ENCODE measurements at places on chromosomes 11 and 22.
A peak's percentile ranks its signal among the peaks of the same experiment; 100 is the strongest.

DNA sequence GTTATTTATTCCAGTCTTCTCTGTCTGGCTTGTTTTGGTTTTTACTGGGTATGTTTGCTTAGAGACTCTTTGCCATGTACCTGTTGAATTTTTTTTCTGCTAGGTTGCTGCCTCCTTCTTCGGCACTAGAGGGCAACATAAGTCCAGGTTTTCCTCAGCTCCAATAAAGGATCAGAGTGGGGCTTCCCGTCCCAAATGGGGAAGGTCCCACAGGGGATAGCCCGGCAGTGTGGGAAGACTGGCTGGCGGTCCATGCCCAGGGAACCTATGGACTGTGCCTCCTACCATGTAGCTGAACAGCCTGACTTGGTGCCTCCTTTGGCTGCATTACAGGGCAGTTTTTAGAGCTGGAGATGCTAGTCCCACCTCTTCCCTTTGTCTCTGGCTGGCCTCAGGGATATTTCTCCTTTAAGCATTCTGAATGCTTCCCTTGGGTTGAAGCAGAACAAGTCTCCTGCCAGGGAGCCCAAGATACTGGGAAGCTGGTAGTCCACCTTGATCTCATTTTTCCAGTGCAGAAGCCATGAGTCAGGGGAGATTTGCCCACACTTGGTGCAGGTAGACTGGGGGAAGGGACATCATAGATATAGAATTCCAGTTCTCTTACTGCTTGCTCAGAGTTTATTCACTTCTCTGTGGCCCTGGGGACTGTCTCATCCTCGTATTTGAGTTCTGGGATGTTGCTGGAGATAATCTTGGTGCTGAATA, 60.2 kb downstream of the BRD1 start:
- no peak for DNase-seq

GRCh38 chr22:24994070-24994763, 41.7 kb downstream of the KIAA1671 start:
- no peak for DNase-seq

DNA sequence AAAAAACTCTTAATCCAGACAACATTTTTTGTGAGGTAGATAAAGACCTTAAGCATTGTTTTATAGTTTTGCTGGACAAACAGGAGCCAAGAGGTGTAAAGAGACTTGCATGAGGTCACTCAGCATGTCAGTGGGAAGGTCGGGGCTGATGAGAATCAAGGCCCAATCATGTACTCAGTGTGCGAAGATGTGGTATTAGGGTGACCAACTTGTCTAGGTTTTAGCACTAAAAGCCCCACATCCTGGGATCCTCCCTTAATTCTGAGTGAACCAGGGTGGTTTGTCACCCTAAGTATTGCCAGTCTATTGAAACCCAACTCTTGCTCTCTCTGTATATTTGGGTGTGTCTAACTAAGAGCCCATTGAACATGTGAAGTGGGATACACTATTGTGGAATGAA, 19.5 kb upstream of the SORL1-AS1 start:
- DNase-seq = no peak

- DNase-seq = no peak
Observed at GRCh38 chr11:60633645-60634044, 65.8 kb upstream of the MS4A8 start.

- DNase-seq = no peak
Observed at GRCh38 chr11:116285026-116285425, 487.8 kb downstream of the BUD13 start.

DNA sequence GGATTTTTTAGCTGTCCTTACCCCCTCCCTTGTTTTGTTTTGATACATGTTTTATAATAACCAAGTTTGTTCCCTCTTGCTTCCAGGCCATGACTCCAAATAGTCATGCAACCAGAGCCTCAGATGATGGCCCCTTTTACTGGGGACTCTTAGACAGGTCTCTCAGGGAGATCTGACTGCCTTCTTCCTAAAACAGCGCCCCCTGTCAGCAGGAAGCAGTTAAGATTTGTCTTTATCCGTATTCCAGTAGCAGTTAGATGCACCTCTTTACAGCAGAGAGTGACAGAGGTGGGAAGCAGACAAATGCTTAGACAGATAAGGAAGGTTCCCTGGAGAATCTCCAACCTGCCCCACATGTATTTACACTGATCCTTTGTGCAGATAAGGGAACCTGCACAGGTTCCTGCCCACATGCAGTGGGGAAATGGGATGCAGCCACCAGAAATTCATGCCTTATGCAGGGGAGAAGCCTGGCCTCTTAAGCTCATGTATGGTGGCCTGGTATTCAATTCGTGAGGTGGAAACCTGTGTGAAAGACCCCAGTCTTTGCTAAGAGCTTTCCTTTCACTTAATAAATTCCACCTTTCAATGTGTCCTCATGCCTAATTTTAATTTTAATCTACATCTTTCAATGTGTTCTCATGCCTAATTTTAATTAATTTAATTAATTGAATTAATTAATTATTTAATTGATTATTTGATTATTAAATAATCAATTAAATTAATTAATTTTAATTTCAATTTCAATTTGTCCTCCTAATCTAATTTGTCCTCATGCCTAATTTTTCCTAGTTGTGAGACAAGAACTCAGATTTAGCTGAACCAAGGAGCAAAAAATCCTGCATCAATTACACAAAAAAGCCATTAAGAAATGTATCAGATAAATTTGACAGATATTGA, 11.5 kb upstream of the GLYAT start:
- DNase-seq = no peak

DNA sequence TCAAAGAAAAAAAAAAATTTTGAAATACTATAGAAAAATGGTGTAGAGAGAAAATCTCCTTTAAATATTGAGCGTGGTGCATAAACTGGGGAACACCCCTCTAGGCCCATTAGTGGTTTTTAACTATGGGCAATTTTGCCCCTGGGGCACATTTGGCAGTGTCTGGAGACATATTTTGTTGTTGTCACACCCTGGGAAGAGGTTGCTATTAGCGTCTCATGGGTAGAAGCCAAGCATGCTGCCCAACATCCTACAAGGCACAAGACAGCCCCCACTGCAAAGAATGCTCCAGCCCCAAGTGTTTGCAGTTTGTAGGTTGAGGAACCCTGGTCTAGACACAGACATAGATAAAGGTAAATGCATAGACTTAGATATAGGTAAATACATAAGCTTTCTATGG, 92.6 kb downstream of the KIAA1671 start:
- no peak for DNase-seq

GRCh38 chr11:130897262-130898182, 18.8 kb downstream of the SNX19 start:
- DNase-seq = peak; percentile 34

- DNase-seq = no peak
Observed at GRCh38 chr11:90423378-90423777, 200.5 kb upstream of the CHORDC1 start.

DNA sequence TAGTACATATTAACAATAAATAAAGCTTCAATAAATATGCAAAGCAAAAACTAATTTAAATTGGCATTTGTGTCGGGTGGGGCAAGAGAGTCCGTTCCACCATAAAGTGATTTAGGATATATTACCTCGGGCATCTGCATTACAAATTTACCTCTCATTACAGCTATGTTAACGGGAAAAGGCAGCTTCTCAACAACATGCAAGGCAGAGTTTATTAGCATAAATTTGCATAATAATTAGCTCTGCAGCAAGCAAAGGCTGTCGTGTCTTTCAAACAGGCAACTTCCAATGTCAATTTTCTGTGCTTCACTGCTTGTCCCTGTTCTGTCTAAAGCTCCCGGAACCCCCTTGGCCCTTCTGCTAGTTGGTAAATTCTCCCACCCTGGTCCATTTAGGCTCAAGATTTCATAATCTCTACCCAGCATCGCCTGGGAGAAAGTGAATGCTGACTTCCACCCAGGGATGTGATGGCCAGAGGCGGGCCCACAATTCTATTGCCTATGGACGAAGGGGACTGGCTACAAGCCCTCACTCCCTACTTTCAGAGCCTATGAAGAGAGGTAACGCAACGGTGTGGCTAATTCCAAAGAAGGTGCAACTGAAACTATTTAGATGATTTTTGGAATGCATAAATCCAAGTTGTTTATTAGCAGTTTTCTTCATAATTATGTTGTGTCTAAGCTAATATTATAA, 462.1 kb downstream of the OPCML start:
- no peak for DNase-seq

- no peak for DNase-seq
Observed at GRCh38 chr11:123585706-123586105, 68.7 kb downstream of the SCN3B start.

- DNase-seq = no peak
Observed at GRCh38 chr11:78651136-78651775, 76.6 kb upstream of the NARS2 start.

DNA sequence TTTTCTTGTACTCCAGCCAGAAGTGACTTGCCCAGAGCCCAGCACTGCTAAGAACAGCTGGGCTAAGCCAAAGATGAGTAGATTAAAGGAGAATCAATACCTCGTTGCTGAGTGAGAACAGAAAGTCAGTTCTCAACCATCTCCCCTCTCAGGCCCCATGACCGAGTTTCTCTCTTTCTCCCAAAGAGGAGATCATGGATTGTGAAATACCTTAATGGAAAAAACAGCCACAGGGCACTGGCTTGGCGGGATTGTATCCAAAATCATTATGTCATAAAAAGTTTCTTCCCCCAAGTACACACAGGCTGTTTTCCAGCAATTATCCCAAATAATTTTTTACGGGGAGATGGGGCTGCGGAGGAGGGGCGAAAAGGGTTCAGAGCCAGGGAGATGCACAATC, 111.8 kb upstream of the TMEM45B start:
- DNase-seq = no peak

All from right renal pelvis (tissue), 4 donors.